Effector memory CD8-positive, alpha-beta T cell (primary cell): ENCODE measurements at places on chromosomes 16 and 17.

DNA sequence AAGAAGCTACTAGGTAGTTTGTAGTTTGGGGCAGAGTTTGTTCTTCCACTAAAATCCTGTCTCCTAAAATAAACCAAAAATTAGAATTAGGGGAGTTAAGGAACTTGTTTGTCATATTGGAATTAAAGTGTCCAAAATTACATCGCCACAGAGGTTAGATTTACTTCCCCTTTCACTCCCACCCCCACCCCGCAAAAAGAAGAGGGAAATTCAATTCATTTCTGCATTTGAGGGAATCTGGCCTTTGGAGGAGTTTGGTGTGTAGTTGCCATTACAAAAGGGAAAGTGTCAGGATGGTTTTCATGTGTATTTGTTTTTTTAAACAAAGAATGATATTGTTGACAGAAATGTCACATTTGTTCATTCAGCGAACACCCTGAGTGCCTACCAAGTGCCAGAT is 5.8 kb downstream of the TMEM97 start:
- peaks cover 4% of the 10 kb centered on the region for H3K4me1 ChIP-seq
- no peak for DNase-seq
- H3K27ac ChIP-seq = no peak overlapping the region
- no peak overlapping the region for H3K4me3 ChIP-seq
- no peaks in the 10 kb centered on the region for H3K27me3 ChIP-seq
- peaks cover 22% of the 10 kb centered on the region for H3K36me3 ChIP-seq

GRCh38 chr17:50020841-50021599 is 26.0 kb upstream of the DLX3 start:
- H3K36me3 ChIP-seq = no peaks in the 10 kb centered on the region
- H3K27me3 ChIP-seq = peaks cover 39% of the 10 kb centered on the region
- H3K4me1 ChIP-seq = no peaks in the 10 kb centered on the region
- no peak overlapping the region for H3K27ac ChIP-seq
- no peak overlapping the region for H3K4me3 ChIP-seq

DNA sequence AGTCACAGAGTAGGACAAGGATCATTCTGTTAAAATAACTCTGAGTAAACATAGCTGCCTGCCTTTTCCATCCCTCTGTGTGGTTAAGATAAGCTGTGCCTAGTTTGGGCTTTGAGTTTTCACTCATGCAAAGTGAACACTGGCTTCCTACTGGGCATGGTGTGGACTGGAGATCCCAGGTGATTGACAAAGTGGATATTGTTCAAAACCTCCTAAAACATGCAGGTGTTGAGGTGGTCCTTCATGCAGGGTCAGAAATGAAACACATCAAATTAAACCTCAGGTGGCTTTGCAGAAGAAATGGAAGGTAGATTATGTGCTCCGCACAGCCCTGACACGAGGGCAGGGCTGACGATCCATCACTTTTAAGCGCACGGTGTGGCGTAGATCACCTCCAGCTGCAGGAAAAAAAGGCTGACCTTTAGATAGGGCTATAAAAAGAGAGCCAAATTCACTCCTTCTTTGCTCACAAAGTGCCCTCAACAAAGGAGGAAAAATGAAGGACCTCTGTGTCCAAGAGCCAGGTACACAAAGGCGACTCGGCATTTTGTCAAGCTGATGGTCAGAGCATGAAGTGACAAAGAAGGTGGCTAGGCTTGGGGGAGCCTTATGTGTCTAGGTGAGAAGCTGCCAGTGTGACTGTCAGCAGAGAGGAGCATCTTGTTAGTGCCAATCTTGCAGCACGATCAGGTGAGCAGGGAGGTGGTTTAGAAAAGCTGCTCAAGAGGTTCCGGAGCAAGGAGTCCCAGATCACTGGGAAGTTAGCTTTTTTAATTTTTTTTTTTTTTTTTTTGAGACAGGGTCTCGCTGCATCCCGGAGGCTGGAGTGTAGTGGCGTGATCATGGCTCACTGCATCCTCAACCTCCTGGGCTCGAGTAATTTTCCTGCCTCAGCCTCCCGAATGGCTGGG is 19.9 kb upstream of the ITPRIPL2 start:
- H3K36me3 ChIP-seq = no peaks in the 10 kb centered on the region
- peaks cover 3% of the 10 kb centered on the region for H3K4me1 ChIP-seq
- no peaks in the 10 kb centered on the region for H3K27me3 ChIP-seq
- no peak for DNase-seq
- H3K27ac ChIP-seq = no peak overlapping the region
- no peak overlapping the region for H3K4me3 ChIP-seq

GRCh38 chr16:82814059-82814458 is 187.3 kb downstream of the CDH13 start:
- no peak overlapping the region for H3K27ac ChIP-seq
- no peak for DNase-seq
- H3K4me1 ChIP-seq = no peaks in the 10 kb centered on the region
- peaks cover 27% of the 10 kb centered on the region for H3K27me3 ChIP-seq
- H3K36me3 ChIP-seq = no peaks in the 10 kb centered on the region

GRCh38 chr16:58002416-58002800 is 1.2 kb downstream of the USB1 start:
- peaks cover 52% of the 10 kb centered on the region for H3K4me1 ChIP-seq
- no peaks in the 10 kb centered on the region for H3K27me3 ChIP-seq
- H3K4me3 ChIP-seq = peak overlapping the region; percentile 90

DNA sequence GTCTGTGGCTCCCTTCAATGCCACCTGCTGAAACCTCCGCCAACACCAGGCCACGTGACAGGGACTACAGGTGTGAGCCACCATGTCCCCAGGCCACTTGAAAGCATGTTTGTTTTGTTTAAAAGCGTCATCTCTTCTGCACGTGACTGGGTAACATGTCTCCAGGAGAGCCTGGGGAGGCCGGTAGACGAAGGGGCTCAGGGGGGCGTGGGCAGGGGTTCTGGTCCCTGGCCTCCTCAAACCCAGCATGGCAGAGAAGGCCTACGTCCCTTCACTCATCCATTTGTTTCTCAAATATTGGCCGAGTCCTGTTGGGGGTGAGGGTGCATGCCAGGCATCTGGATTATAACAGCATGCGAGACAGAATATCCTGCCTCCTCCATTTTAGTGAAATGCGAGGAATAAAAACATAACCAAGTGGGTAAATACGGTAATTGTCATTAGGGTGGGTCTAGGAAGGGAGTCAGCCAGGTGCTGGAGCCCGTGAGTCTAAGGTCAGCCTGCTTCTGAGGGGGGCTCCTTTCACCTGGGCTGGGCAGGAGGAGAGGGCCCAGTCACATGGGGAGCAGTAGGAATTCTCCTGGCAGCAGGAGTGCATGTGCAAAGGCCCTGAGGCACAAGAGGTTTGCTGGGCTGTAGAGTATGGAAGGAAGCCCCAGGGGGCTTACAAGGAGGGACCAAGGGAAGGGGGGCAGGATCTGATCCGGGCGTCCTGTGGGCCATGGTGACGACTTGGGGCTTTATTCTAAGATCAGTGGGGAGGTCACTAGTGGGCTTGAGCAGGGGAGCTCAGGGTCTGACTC is 26.8 kb upstream of the CIBAR2 start:
- no peak overlapping the region for H3K27ac ChIP-seq
- H3K27me3 ChIP-seq = peaks cover 76% of the 10 kb centered on the region
- peaks cover 3% of the 10 kb centered on the region for H3K36me3 ChIP-seq
- H3K4me1 ChIP-seq = peaks cover 10% of the 10 kb centered on the region
- no peak for DNase-seq
- no peak overlapping the region for H3K4me3 ChIP-seq

DNA sequence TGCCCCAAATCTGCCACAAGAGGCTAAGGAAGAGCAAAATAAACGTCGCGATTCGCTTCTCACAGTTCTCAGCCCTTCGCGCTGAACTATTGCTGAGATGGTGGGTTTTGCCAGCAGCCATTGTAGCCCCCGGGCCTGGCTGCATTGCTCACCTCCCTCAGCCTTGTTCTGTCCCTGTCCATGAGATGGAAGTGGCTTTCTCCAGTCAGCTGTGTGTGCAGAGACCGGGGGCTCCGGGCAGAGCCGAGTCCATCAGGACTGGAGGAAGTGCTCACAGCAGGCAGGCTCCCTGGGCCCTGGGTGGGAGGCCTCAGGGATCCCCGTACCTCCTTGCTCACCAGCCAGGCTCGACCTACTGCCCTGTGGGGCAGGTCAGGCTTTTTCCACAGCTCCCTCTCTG is 27.6 kb upstream of the CAPN15 start:
- peaks cover 9% of the 10 kb centered on the region for H3K36me3 ChIP-seq
- no peak overlapping the region for H3K27ac ChIP-seq
- H3K27me3 ChIP-seq = no peaks in the 10 kb centered on the region
- DNase-seq = no peak

DNA sequence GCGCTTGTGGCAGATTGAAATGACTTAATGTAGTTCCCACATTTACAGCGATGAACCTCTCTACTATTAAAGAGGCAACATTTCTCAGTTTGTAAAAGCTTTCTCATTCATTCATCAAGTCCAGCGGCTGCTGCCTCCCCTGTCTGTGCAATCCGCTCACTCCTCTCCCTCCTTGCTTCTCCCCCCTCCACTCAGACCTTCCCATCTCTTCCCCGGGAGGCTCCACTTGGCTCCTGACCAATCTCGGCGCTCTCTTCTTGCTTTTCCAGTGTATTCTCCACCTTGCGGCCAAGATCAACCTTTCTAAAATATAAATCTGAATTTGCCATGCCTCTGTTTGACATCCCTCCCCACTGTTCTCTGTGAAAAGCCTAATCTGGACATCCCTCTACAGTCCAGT is 117.5 kb downstream of the ASIC2 start:
- H3K27ac ChIP-seq = no peak overlapping the region
- DNase-seq = no peak
- peaks cover 2% of the 10 kb centered on the region for H3K36me3 ChIP-seq
- no peak overlapping the region for H3K4me3 ChIP-seq
- H3K27me3 ChIP-seq = peaks cover 42% of the 10 kb centered on the region

GRCh38 chr17:252456-252855 is 71.0 kb upstream of the DOC2B start:
- no peak overlapping the region for H3K27ac ChIP-seq
- no peak overlapping the region for H3K4me3 ChIP-seq
- no peaks in the 10 kb centered on the region for H3K4me1 ChIP-seq
- no peaks in the 10 kb centered on the region for H3K27me3 ChIP-seq
- H3K36me3 ChIP-seq = no peaks in the 10 kb centered on the region

GRCh38 chr16:56625140-56625942 is at the start of gene MT1E:
TSS of gene MT1E (plus strand) at chr16:56625781. CDS start at chr16:56625852, 71 bp downstream.
- peaks cover 2% of the 10 kb centered on the region for H3K36me3 ChIP-seq
- no peaks in the 10 kb centered on the region for H3K27me3 ChIP-seq
- H3K4me1 ChIP-seq = peaks cover 13% of the 10 kb centered on the region
- DNase-seq = peak; percentile 38

- no peaks in the 10 kb centered on the region for H3K27me3 ChIP-seq
- DNase-seq = no peak
- no peak overlapping the region for H3K27ac ChIP-seq
- H3K4me1 ChIP-seq = peaks cover 8% of the 10 kb centered on the region
- no peaks in the 10 kb centered on the region for H3K36me3 ChIP-seq
- no peak overlapping the region for H3K4me3 ChIP-seq
These were observed 23.1 kb downstream of the LGALS9 start for GRCh38 chr17:27654136-27654535.

- no peak overlapping the region for H3K27ac ChIP-seq
- H3K36me3 ChIP-seq = no peaks in the 10 kb centered on the region
- H3K27me3 ChIP-seq = no peaks in the 10 kb centered on the region
- H3K4me3 ChIP-seq = no peak overlapping the region
- peaks cover 10% of the 10 kb centered on the region for H3K4me1 ChIP-seq
These were observed 191.7 kb downstream of the LGALS9B start for GRCh38 chr17:20275653-20276052.

GRCh38 chr17:19939993-19940721 is 37.5 kb downstream of the AKAP10 start:
- no peak for DNase-seq
- H3K36me3 ChIP-seq = peaks cover 63% of the 10 kb centered on the region
- H3K27me3 ChIP-seq = no peaks in the 10 kb centered on the region
- peak overlapping the region; percentile 18 for H3K27ac ChIP-seq
- no peak overlapping the region for H3K4me3 ChIP-seq
